ENCODE measurements at places on chromosomes 16 and 17. TPM values are rescaled to one million over a fixed set of nuclear protein-coding genes. Genes with fewer than 3 reads are reported as not detected.

FNDC8 gene
- not detected for total RNA-seq

ANKRD40CL gene
- total RNA-seq: not detected

GRCh38 chr16:47732523-47733111 is 271.5 kb downstream of the PHKB start:
- no peak overlapping the region for H3K4me3 ChIP-seq
- no peaks in the 10 kb centered on the region for H3K36me3 ChIP-seq
- H3K27me3 ChIP-seq: no peaks in the 10 kb centered on the region
- H3K4me1 ChIP-seq: no peaks in the 10 kb centered on the region

DNA sequence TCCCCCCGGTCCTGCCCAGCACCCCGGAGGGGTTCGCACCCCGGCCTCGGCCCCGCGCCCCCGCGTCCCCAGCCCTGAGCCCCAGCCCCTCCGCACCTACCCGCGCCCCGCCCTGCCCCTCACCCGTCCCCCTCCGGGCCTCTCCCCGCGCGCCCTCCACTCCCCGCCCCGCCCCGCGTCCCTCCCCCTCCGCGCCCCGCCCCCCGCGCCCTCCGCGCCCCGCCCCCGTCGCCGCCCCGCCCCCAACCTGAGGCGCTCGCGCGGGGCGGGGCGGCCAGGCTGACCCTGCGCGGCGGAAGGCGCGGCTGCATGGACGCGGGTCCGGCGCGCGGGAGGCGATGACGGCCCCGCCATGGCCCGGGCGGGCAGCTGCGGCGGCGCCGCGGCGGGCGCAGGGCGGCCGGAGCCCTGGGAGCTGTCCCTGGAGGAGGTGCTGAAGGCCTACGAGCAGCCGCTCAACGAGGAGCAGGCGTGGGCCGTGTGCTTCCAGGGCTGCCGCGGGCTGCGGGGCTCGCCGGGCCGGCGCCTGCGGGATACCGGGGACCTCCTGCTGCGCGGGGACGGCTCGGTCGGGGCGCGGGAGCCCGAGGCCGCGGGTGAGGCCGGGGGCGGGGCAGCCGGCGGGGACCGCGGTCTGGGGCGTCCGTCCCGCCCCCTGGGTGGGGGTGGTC is at the start of gene SPIRE2:
SPIRE2 (plus strand) TSS at position 277 of the 671 bp plus-strand sequence; CDS start at position 353, 76 bp downstream.
- no peaks in the 10 kb centered on the region for H3K36me3 ChIP-seq
- H3K4me3 ChIP-seq: no peak within 1 kb of the TSS
- peak; percentile 66 for DNase-seq
- H3K27ac ChIP-seq: no peak within 1 kb of the TSS
- H3K4me1 ChIP-seq: no peaks in the 10 kb centered on the region

- no peaks in the 10 kb centered on the region for H3K27me3 ChIP-seq
- DNase-seq: no peak
- no peak overlapping the region for H3K4me3 ChIP-seq
- no peaks in the 10 kb centered on the region for H3K36me3 ChIP-seq
These were observed 8.6 kb downstream of the CCDC102A start for GRCh38 chr16:57527610-57528360.

GRCh38 chr17:38730526-38731379 is 612 bp downstream of the CISD3 start:
- H3K4me3 ChIP-seq: peak overlapping the region; percentile 78
- no peaks in the 10 kb centered on the region for H3K36me3 ChIP-seq
- H3K4me1 ChIP-seq: peaks cover 44% of the 10 kb centered on the region
- H3K27me3 ChIP-seq: no peaks in the 10 kb centered on the region

DNA sequence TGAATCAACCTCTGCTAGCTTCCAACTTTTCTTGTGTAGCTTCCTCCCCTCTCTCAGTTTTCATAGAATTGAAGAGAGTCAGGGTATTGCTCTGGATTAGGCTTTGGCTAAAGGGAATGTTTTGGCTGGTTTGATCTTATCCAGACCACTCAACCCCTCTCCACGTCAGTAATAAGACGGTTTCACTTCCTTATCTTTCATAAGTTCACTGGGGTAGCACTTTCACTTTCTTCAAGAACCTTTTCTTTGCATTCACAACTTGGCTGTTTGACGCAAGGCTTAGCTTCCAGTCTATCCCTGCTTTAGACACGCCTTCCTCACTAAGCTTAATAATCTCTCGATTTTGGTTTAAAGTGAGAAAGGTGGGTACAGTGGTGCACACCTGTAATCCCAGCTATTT is 29.7 kb upstream of the OR1A2 start:
- H3K4me1 ChIP-seq: no peaks in the 10 kb centered on the region
- DNase-seq: no peak
- H3K4me3 ChIP-seq: no peak overlapping the region
- no peak overlapping the region for H3K27ac ChIP-seq
- no peaks in the 10 kb centered on the region for H3K27me3 ChIP-seq

DNA sequence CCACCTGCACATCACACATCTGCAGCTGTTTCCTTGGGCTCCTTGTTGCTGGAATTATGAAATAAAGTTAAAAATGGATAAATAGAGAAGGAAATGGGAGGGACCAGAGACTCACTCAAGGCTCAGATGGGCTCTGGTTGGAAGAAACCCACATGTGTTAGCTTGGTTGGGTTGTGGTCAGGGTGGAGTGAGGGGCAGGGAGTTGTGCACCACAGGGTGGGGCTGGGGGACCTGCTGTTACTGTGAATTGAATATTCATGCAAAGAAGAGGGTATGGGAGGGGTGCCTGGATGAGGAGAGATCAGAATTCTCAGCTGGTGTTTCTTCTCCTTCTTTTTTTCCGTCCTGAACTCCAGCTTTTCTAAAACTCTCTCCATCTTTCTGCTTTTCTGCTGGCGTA is 320.7 kb downstream of the MAP2K4 start:
- DNase-seq: no peak
- H3K4me3 ChIP-seq: no peak overlapping the region
- H3K27me3 ChIP-seq: no peaks in the 10 kb centered on the region
- no peaks in the 10 kb centered on the region for H3K36me3 ChIP-seq

DNA sequence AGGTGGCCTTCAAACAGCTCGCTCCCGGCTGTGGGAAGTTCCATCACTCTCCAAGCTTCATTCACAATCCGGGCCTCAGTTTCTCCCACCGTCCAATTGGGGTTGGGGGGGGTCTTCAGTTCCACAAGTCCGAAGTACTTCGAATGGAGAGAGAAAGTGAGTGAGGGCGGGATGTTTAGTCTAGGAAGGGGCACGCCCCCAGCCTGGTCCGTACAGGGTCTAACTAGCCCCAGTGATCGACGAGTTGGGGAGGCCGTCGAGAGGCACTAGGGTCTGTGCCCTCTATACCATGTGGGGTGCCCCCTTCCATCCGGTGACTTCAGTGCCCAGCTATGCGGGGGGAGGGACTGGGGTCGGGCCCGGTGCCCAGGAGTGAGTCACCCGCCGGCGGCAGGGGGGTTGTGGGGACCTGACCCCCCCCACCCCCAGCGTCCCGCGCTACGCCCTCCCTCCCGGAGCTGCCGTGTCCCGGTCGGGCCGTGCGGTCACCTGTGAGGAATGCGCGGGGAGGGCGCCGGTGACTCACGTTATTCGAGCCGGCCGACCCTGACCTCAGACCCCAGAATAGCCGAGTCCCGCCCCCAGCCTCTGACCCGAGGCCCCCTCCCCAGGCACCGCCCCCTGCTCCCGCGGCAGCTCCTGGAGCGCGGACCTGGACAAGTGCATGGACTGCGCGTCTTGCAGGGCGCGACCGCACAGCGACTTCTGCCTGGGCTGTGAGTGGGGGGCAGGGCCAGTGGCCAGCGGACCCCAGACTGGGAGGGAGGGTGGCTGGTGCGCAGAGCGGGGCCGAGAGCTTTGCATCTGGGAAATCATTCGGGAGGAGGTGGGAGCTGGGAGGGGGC is 658 bp downstream of the TNFRSF12A start:
- H3K36me3 ChIP-seq: no peaks in the 10 kb centered on the region
- H3K4me1 ChIP-seq: peaks cover 43% of the 10 kb centered on the region
- peak; percentile 74 for DNase-seq
- H3K27ac ChIP-seq: peak overlapping the region; percentile 63
- peak overlapping the region; percentile 58 for H3K4me3 ChIP-seq
- H3K27me3 ChIP-seq: no peaks in the 10 kb centered on the region
